ENCODE measurements at places on chromosomes 7 and 10. TPM values are rescaled to one million over a fixed set of nuclear protein-coding genes. Genes with fewer than 3 reads are reported as not detected.

GRCh38 chr10:130989670-130990232 is 321.8 kb downstream of the TCERG1L start:
- no peak for DNase-seq

DNA sequence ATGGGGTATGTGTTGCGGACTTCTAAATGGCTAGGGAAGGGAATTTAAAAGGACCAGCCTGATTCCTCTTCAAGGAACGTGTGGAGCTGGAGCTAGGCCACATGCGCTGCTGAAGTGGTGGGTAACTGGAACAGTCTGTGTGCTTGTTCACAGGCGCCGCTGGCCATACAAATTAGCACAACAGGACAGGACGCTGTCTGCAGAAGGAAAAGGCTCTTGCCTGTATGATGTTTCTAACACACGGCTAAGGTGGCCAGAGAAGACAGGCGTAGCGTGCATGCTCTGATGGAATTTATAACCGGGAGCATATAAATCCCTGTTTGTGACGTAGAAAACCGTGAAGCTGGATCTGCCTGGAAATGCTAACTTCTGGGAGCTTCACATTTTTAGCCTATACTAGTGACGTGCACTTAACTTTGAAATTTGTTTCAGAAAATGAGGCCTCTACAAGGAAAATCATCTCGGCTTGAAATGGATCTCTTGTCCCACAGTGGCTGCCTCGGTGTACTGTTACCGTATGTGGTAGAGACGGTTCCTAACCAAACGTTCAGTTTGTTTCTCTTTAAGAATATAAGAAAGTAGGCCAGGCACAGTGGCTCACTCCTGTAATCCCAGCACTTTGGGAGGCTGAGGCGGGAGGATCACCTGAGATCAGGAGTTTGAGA is 569.4 kb downstream of the PTPRN2 start:
- DNase-seq, result no peak

- DNase-seq, result peak; percentile 90
Observed at GRCh38 chr10:70363971-70364771, 18.3 kb downstream of the LRRC20 start.

Gene MACC1
- 0.15 TPM for total RNA-seq

Gene CPA1
- total RNA-seq, result not detected

Gene DLX5
- total RNA-seq, result 0.98 TPM

All from M059J (cell line).